SIG-M5 (cell line): ENCODE measurements at places on chromosomes 2 and 18.

GRCh38 chr2:26274058-26274613 lies 29.4 kb downstream of the HADHB start:
- no peak for DNase-seq

DNA sequence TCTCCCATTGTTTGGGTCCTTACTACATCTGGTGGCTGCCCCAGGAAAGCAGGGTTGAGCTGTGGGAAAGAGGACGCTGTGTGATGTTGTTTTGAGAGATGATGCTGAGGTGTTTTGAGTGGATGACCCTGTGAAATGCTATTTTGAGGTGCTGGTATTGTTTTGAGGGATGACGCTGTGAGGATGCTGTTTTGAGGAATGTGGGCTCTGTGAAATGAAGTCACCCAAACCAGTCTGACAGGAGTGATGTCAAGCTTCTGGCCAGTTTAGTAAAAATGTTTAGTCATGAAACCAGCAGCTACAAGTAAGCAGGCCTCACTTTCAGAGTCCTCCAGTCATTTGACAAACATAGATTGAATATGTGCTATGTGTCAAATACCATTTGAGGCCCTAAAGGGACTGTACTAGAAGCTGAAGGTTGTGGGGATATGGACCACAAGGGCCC lies 16.1 kb upstream of the PUM2 start:
- no peak for DNase-seq

- no peak for DNase-seq
These were observed 6.9 kb downstream of the CEP68 start for GRCh38 chr2:65062843-65063825.

DNA sequence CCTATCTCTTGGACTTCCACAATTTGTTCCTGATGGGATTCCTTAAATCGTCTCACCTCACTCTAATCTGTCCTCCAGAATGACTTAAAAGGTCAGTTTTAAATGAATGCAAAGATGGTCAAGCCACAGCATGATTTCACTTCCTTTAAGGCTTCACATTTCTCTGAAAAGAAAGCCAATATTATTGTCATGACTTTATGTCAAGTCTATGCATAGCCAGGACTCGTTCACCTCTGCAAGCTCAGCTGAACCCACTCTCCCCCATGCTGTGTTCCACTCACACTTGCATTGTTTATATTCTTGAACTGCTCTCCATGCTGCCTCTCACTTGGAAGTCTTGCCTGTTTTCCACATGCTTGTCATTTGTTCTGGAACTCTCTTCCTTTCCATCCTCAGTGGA lies 298.4 kb upstream of the MMADHC start:
- DNase-seq, result no peak

- no peak for DNase-seq
These were observed 37.9 kb downstream of the SS18 start for GRCh38 chr18:26052505-26052904.

- no peak for DNase-seq
These were observed 25.5 kb downstream of the MARCHF4 start for GRCh38 chr2:216346781-216347180.

DNA sequence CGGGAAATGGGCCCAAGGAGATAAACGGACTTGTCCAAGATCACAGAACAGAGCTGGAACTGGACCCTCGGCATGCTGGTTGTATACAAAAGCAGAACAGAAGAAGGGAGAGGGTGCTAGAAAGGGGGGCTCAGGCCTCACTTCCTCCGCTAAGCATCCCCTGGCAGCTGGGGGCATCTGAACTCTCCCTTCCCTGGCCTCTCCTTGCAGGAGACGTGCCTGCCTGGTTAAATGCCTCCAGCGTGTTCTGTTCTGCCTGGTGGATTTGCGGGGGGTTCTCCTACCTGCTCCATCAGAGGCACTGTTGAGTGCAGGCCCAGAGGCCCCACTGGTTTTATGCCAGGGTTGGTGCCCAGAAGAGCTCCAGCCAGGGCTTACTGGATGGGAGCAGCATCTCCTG lies 124.7 kb downstream of the ZFP36L2 start:
- DNase-seq, result no peak

DNA sequence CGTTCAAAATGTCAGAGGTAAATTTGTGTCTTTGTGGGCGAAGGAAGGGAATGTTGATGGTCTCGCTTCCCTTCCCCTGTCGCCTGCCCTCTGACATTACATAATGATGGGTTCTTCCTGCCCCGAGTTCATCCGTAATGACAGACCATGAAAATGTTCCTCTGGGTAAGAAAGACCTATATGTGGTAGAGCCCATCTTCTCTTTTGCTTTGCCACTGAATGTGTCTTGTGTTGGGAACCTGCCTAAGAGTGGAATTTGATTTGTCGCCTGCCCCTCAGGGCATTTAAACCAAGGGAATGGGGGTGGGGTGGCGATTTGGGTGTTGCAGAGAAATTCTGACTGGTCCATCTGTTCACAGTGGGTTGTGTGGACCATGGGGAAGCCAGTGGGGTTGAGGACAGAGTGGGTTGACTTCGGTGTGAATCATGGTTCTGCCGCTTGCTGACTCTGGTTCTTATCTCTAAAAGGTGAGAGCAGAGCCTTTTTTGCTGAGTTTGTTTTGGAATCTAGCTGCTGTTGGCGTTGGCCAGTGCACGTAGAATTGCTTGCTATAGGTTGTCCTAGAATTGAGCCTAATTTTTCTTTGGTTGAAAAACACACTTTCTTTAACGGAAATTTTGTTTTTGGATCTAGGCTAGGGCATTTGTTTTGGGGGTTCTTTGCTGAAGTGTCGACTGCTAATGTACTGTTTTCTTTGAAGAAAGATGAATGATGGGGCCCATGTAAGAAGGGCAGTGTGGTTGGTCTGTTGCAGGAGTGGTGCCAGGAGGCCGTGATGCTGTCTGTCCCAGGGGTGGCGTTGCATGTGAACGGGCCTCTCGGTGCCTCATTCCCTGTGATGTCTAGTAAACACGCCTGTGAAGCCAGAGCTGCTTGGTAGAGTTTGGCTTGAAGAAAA lies 1.3 kb downstream of the INPP4A start:
- no peak for DNase-seq

DNA sequence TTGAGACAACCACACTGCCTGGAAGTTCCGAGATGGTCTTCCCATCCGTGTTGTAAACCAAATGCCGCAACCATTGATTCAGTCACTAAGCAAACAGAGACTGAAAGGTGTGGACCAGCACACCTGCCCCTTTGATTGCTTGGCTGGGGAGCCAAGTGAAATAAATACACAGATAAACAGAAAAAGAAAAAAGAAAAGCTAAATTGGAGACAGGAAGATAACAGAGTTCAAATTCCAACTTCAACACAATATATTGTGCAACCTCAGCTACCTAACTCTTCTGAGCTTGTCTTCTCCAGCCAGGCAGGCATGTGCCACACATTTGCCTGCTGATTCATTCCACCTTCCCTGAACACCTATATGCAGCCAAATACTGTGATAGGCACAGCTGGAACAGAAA lies 110.9 kb downstream of the PID1 start:
- DNase-seq, result no peak

GRCh38 chr2:235283246-235283645 lies 210.6 kb upstream of the AGAP1 start:
- DNase-seq, result no peak

DNA sequence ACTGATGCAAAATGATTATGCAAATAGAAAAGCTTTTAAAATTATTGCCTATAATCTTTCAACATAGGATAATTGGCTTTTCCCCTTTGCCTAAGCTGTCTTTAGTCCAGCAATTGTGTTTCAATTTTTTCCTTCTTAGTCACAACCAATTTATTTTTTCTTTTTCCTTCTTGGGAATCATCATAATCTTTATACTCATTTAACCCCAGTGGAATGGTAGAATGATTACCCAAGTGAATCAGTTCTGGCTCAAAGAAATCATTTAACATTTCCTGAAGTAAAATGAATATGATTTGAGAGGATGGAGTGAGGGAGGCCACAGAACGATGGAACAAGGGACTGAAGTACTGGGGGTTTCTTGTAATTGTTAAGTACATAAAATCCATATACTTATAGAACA lies 93.0 kb upstream of the CRIM1 start:
- no peak for DNase-seq

DNA sequence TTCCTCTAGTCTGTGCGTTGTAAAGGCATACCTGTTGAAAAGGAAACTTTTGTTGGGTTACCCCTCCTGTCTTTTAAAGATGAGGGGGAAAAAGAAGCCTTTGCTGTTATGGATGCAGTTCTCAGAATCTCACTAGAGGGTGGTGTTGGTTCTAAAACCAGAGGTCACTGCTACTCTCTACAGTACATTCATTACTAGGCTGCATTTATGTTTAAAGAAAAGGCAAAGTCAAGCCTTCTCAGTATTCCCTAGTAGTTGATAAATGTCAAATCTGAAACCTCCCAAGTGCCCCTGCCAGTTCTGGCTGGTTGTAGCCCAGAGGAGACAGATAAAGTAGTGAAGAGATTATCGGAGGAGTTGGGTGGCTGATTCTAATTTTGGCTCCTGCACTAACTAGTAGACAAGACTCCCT lies 1.4 kb upstream of the PLCL1 start:
- DNase-seq, result no peak

- DNase-seq, result no peak
These were observed 5.5 kb downstream of the ASAP2 start for GRCh38 chr2:9212010-9212635.

GRCh38 chr2:32463110-32463509 lies 106.3 kb downstream of the BIRC6 start:
- DNase-seq, result no peak

GRCh38 chr2:174636987-174637386 lies 39.4 kb upstream of the WIPF1 start:
- no peak for DNase-seq

- no peak for DNase-seq
These were observed 227.9 kb downstream of the PRKCE start for GRCh38 chr2:45879406-45879805.

GRCh38 chr18:47669815-47670214 lies 260.6 kb downstream of the SMAD2 start:
- no peak for DNase-seq

DNA sequence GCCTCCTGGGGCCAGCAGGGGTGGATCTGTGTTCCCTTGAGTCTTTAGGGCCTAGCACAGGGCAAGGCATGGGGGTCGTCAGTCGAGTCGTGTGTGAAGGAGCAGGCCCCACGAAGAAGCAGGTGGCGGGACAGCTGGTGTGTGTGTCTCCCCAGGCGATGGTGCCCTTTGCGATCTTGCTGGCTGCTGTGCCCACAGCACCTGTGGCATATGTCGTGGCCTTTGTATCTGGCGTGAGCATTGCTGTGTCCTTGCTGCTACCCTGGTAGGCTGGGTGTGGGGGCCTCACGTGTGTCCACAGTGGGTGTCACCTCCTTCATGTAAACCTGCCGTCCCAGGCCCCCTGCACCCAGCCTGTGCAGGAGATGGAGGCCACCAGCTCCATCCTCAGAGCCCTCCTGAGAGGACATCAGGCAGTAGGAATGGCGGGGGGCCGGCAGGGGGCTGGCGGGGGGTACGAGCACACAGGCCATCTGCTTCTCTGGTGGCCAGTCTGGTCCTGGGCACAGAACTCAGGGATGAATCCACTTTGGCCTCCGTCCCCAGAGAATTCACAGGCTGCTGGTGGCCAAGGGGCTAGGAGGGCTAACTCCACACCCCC lies 13.2 kb downstream of the MFSD2B start:
- DNase-seq, result no peak

DNA sequence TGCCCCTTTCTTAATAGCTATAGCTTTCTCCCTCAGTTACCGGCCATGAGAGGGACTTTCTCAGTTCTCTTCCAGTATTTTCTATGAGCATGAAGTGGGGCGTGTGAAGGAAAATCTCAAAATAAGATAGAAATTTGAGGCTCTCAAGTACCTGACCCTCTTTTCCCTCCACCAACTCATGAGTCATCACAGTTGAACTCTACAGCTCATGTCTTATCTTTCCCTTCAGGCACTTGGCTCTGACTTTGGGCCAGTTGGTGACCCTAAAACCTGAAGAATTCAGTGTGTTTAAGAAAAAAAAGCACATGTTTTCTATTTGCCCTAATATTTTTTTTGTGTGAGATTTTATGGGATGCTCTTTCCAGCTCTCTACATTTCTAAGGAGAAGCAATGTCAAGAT lies 896.7 kb upstream of the ZEB2 start:
- no peak for DNase-seq

DNA sequence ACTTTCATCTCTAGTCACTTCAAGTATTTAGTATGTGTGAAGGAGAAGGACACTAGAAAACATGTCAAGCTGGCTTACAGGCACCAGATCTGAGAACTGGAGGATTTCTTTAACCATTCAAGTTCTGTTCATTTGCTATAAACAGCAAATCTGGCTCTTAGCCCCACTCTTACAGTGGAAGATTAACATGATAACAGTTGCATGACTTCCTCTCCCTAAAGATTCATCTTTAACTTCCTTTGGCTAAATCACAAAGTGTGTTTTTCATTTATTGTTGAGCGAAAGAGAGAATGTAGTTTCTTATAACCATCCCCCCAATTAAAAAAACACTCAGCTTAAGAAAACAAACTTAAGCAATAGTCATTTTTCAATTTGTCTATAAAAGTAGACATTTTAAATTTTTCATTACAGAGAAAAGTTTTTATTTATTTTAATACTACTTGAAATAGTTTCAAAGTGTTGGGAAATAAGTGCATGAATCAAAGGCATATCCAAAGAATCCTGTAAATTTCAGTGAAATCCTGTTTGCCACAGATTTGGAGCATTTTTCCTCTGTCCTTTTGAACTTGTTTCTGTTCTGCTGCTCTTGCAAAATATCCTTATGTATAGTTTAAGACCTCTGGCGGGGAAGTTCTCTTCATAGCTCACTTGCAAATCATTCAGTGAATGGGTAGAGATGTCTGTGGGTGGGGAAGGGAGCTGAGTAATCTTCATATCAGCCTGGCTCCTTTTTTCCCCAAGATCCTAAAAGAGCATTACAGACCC lies 241.0 kb upstream of the RBBP8 start:
- DNase-seq, result no peak

- DNase-seq, result no peak
These were observed 1.2 kb upstream of the BARD1 start for GRCh38 chr2:214810671-214811070.

DNA sequence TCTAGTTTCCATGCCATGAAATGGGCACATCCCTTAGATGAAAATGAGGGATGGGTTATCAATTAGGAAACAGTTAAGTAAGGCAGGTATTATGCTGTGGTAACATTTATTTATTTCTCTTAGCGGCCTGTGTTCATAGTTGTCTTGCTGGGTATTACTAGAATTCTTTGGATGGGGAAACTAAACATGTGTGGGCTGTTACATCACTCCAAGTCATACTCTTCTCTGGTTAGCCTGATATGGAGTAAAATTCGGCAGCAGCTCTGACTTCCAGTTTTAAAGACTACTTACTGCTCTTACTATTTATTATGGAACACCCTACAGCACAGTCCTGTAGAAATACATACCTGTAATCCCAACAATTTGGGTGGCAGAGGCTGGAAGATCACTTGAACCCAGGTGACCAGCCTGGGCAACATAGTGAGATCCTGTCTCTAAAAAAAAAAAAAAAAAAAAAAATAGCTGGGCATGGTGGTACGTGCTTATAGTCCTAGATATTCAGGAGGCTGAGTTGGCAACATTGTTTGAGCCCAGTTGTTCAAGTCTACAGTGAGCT lies 33.1 kb upstream of the RASGRP3 start:
- DNase-seq, result no peak

- DNase-seq, result no peak
These were observed 65.2 kb upstream of the MYCN start for GRCh38 chr2:15874854-15875804.

- DNase-seq, result no peak
These were observed 44.0 kb upstream of the DSG1 start for GRCh38 chr18:31273812-31274527.
